ENCODE measurements at places on chromosomes 1 and 21.

- no peak for DNase-seq
Measured at GRCh38 chr1:3130268-3130667, 61.3 kb downstream of the PRDM16 start.

GRCh38 chr1:9302745-9303524, 10.2 kb downstream of the SPSB1 start:
- DNase-seq, result no peak

- DNase-seq, result no peak
Measured at GRCh38 chr1:82401116-82401515, 600.4 kb downstream of the ADGRL2 start.

- DNase-seq, result peak; percentile 78
Measured at GRCh38 chr1:44305962-44306422, 49.1 kb downstream of the ERI3 start.

GRCh38 chr1:220487297-220487820, 40.6 kb upstream of the MARK1 start:
- no peak for DNase-seq

DNA sequence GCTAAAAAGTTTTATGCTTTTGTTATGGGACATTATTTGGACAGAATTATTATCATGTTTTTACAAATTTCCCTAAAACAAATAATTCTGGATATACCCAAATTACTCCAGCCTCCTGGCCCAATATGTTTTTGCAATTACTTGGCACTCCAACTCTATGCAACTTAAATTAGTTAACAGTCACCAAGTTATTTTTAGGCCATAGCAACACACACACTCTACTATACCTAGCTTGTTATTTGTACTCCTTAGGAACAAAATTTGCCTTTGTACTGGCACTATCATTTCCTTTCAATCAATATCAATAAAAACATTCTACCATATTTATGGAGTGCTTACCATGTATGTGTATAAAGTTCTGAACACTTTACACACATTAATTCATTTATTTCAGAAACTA, 7.7 kb downstream of the DUSP10 start:
- no peak for DNase-seq

DNA sequence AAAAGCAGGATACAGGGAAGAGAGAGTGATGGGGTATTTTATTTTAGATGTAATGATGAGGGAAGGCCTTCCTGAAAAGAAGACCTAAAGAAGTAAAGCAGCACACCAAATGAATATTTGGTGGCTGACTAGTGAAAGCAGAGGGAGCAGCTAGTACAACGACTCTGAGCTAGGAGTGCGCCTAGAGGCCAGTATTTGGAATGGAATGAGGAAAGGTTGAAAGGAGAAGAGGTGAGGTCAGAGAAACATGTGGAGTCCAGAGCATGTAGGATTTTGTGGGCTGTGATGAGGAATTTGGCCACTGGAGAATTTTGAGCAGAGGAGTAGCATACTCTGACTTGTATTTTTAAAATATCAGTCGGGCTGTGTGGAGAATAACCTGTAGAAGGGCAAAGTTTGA, 11.8 kb upstream of the RPL5 start:
- no peak for DNase-seq

GRCh38 chr1:102234753-102235359, 238.1 kb upstream of the OLFM3 start:
- no peak for DNase-seq

DNA sequence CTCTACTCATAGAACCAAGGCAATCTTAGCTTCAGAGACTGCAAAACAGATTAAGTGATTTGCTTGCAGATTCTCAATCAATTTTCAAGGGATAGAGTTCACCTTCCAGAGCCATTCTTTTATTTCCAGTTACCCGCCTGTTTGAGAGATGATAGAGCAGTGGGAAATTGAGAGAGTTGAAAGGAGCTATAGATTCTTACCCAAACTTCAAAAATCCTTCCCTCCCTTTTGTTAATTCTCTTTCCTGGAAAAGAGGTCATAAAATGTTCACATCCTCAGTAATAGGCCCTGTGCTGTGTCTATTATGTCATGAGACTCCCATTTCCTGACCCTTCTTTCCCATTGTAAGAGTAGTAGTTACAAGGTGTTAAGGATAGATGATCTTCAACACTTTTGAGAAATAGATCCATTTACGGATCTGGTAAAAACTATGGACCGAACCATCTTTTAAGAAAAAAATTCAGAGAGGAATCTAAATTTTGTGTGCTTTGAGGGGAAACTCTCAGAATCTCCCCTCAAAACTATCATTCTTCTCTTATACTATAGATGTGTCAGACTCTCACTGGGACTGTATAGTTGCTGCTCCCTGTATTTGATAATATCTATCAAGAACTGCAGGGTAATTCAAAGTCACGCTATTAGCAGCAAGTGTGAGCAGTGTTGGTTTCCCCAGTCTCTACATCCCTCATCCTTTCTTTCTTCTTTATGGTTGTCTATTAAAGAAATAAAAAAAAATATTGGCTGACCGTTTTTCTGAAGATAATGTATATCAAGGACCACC, 8.0 kb downstream of the RGS4 start:
- no peak for DNase-seq

GRCh38 chr1:186421446-186421845, 39.5 kb downstream of the PDC start:
- no peak for DNase-seq

- no peak for DNase-seq
Measured at GRCh38 chr21:43572446-43572845, 86.8 kb downstream of the HSF2BP start.

DNA sequence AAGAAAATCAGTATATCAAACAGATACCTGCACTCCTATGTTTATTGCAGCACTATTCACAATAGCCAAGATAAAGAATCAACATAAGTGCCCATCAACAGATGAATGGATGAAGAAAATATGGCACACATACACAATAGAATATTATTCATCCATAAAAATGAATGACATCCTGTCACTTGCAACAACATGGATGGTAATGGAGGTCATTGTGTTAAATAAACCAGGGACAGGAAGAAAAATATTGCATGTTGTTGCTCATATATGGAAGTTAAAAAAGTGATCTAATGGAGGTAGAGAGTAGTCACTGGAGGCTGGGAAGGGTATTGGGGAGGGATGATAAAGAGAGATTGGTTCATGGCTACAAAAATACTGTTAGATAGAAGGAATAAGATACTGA, 65.4 kb upstream of the CR2 start:
- no peak for DNase-seq

- peak; percentile 37 for DNase-seq
Measured at GRCh38 chr21:17925899-17926298, 106.7 kb upstream of the C21orf91 start.

- no peak for DNase-seq
Measured at GRCh38 chr1:77406661-77407060, 124.8 kb downstream of the AK5 start.

- DNase-seq, result no peak
Measured at GRCh38 chr1:166182281-166182680, 15.5 kb upstream of the FAM78B start.

DNA sequence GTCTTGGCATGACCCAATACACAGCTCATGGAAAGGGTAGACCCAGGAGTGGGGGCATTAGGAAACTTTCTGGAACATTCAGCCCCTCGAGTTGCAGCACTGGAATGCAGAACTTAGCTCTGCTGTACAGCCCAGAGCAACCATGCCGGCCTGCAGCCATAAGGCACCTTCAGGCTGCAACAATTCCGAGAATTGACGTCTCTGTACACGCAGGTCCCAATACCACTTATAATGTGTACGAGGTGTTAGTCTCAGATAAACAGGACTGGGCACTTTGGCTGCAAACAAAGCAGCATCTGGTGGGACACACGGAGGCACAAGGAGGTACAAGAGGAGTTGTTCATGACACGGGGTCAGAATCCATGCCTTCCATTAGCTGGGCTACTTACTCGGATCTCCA, 7.9 kb downstream of the CBR1 start:
- no peak for DNase-seq

- DNase-seq, result no peak
Measured at GRCh38 chr1:96478228-96478627, 243.4 kb upstream of the PTBP2 start.

GRCh38 chr1:95770581-95770980, 536.6 kb downstream of the RWDD3 start:
- no peak for DNase-seq

- DNase-seq, result no peak
Measured at GRCh38 chr1:59350521-59350920, 53.6 kb downstream of the FGGY start.

DNA sequence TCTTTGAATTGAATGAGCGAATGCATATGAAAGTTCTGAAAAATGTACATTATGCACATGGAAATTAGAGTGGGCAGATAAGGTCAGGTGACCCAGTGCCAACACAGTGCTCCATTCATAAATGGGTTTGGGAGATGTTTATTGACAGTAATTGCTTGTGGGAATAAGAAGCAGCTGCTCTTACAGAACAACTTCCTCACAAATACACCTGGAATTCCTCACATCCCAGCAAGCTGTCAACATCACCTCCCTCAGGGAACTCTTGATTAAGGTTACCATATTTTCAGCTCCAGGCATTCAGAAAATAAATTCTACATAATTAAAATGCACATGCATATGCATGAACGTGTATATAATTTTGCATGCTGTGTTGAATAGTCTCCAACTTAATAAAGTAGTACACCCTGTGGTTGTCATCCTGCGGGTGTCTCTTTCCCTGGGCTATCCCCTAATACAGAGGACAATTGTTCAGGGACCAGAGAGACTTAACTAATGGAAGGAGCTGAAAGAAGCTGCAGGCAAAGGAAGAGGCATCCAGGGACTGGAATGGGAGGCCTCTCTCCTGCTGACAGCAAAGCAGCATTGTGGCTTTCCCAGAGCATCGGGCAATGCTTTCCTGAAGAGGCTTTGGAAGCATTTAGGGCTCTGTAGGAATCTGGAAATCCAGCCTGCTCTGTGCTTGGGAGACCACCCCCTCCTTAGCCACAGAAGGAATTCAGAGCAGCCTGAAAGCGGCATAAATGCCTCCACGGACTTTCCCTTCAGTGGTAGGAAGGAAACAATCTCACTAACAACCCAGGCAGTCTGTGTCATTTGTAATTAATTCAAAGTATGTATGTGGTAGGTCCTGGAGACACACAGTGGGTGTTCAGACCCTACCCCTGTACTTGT, 55.2 kb upstream of the GNG12 start:
- DNase-seq, result no peak

- DNase-seq, result no peak
Measured at GRCh38 chr1:212752934-212753497, 38.6 kb downstream of the NSL1 start.

GRCh38 chr21:20030390-20030789, 967.8 kb upstream of the NCAM2 start:
- no peak for DNase-seq

- DNase-seq, result peak; percentile 32
Measured at GRCh38 chr1:177984136-177984525, 14.3 kb upstream of the SEC16B start.

GRCh38 chr1:180185281-180185680, 30.6 kb downstream of the QSOX1 start:
- no peak for DNase-seq

DNA sequence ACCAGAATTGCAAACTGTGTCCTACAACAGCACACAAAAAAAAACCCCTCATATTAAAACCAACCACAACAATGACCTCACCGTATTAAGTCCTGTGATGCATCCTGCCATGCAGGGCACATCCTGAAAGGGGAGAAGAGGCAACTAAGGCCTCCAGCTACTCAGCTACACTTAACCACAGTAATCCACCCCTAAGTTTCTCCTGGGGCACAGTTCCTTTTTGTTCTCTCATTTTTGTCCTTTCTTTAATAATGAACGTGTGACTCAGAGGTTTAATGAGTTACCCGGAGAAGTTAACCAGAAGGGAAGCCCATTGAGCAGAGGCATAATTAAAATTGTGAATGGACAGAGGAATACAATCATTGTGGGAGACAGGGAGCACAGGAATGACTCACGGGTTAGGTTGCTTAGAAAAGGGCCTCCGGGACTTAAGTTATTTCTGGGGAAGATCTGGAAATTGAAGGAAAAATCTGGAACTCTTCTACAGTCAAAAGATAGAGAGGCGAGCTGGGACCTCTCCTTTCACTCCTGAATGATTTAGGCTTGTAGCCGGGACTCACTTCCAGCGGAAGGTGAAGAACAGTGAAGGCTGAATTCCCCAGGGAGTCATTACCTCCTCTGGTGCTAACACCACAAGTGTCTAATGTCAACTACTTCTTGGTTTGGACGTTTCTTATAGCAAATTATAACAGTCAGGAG, 36.9 kb upstream of the HIVEP3 start:
- DNase-seq, result no peak

DNA sequence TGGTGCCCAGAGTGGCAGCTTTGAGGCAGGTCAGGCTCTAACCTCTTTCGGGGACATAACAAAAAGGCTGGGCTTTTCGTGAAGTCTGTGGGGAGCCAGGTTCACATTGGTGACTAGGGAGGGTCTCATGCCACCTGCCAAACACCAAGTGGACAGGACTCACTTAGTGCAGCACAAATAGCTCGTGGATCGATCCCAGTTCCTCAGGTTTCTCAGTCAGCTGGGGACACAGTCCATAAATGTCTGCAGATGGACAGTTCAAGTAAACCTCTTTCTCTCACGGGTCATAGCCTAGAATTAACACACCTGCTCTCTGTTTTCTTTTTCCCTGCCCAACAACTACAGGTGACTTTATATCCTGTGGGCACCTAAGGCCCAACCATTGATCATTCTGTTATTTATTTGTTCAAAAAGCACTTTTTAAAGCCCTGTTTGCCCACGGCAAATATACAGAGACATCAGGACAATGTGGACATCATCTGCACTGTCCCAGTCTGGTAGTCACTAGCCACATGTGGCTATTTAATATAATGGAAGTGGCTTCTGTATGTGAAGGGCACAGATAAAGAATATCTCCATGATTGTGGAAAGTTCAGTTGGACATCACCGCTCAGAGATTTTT, 53.5 kb downstream of the CAPN2 start:
- no peak for DNase-seq
